Motor neuron (in vitro differentiated cells): ENCODE measurements at places on chromosomes 6 and 20.

- ATAC-seq: peak; percentile 60
These were observed 37.0 kb upstream of the IER3 start for GRCh38 chr6:30781395-30781742.

- no peak for ATAC-seq
These were observed 16.2 kb downstream of the PHACTR2 start for GRCh38 chr6:143694013-143694412.

GRCh38 chr20:36312724-36313441 is 6.7 kb downstream of the DLGAP4 start:
- no peak for ATAC-seq

- no peak for ATAC-seq
These were observed 65.0 kb downstream of the SOBP start for GRCh38 chr6:107554918-107555317.

- ATAC-seq: peak; percentile 90
These were observed 3.7 kb downstream of the PRSS16 start for GRCh38 chr6:27251112-27251605.
